SK-N-SH (cell line): ENCODE measurements at places on chromosomes 7 and 10. TPM values are rescaled to one million over a fixed set of nuclear protein-coding genes. Genes with fewer than 3 reads are reported as not detected.

Gene PPP1R9A
- polyA plus RNA-seq = 0.30 and 0.58 TPM in 2 replicates

Gene BAIAP2L1
- 8.7 and 8.8 TPM in 2 replicates for polyA plus RNA-seq

Gene ATG9B
- polyA plus RNA-seq = 0.52 and 0.67 TPM in 2 replicates

Gene KLHDC10
- polyA plus RNA-seq = 15.9 and 17.8 TPM in 2 replicates

Gene KCNMA1
- 81.2 and 107 TPM in 2 replicates for polyA plus RNA-seq

Gene NUTM2E
- polyA plus RNA-seq = 0.05 and 0.19 TPM in 2 replicates

Gene RTKN2
- 1.4 and 1.5 TPM in 2 replicates for polyA plus RNA-seq

Gene C7orf57
- polyA plus RNA-seq = 0.41 and 0.71 TPM in 2 replicates

Gene AMPH
- polyA plus RNA-seq = 0.05 and 0.08 TPM in 2 replicates

Gene HYAL4
- polyA plus RNA-seq = not detected in 2 replicates

Gene LRRTM3
- not detected in 2 replicates for polyA plus RNA-seq

GRCh38 chr10:29345144-29345909 lies 56.5 kb downstream of the LYZL1 start:
- H3K27ac ChIP-seq = no peak overlapping the region
- H3K36me3 ChIP-seq = no peaks in the 10 kb centered on the region
- H3K4me3 ChIP-seq = no peak overlapping the region
- no peak for DNase-seq
- H3K4me1 ChIP-seq = no peaks in the 10 kb centered on the region; the same call in 1 of the 2 replicates

- H3K27me3 ChIP-seq = no peaks in the 10 kb centered on the region; the same call in 1 of the 2 replicates
- no peaks in the 10 kb centered on the region for H3K36me3 ChIP-seq
- H3K4me3 ChIP-seq = no peak overlapping the region
Measured at GRCh38 chr10:45280113-45280760, 35.2 kb downstream of the OR13A1 start.

DNA sequence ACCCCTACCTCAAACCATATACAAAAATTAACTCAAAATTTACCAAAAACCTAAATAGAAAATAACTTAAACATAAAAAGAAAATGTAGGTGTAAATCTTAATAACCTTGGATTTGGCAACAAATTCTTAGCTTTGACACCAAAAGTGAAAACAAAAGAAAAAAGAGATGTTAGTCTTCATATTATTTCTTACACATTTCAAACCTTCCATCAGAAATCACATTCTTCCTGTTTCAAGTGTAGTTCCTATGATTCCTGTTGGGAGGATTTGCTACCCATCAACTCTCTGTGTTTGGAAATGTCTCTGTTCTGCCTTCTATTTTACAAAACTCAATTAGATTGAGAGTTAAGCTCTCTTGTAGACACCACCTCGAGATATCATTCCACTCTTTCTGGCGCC lies 62.0 kb downstream of the GNA12 start:
- H3K4me3 ChIP-seq = no peak overlapping the region
- H3K27me3 ChIP-seq = no peaks in the 10 kb centered on the region
- DNase-seq = no peak

- no peaks in the 10 kb centered on the region for H3K36me3 ChIP-seq
- H3K4me1 ChIP-seq = no peaks in the 10 kb centered on the region
- DNase-seq = no peak
Measured at GRCh38 chr7:138072726-138073125, 3.5 kb upstream of the AKR1D1 start.

DNA sequence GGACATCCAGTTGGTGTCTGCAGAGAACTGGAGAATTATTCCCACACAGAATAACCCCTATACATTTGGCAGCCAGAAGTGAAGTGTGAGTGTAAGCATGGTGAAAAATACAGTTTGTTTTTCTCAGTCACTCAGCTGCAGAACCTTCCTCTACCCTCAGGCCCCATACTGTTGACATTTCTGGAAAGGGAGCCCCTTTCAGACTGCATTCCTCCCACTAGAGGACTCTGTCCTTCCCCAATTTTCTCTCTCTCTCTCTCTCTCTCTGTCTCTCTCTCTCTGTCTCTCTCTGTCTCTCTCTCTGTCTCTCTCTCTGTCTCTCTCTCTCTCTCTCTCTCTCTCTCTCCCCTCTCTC lies 86.8 kb upstream of the STEAP1B start:
- DNase-seq = no peak
- no peak overlapping the region for H3K4me3 ChIP-seq
- no peaks in the 10 kb centered on the region; the same call in 1 of the 2 replicates for H3K27me3 ChIP-seq
- peaks cover 3% of the 10 kb centered on the region for H3K4me1 ChIP-seq

DNA sequence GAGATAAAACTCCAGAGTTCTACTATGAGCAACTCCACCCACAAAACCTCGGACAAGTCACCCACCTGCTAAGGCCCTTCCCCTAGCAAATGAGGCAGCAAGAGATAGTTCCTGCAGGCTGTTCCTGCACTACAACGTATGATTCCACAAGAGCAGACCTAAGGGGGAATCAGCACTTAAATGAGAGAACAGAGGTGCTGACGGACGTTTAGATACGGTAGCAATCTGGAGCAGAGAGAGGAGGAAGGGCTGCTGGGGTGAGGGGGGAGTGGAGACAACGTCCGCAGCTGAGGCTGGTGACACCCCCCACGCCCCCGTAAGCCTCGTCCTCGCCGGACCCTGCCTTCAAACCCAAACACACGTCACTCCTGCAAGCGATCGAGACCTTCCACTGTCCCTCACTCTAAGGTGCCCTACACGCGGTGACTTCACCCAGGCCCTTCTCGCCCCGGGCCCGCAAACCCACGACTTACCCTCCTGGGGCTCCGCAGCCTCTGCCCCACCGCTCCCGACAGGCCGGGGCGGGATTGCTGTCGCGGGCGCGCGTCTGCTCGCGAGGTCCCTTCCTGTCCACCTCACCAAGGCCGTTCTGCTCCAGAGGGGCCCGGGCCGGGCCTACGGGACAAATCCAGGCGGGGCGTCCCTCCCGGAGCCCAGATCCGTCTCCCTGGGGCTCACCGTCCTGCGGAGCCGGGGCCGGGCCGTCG lies 635 bp downstream of the ZNF12 start:
- H3K4me1 ChIP-seq = peaks cover 4% of the 10 kb centered on the region; the same call in 1 of the 2 replicates
- peak overlapping the region; percentile 88 for H3K4me3 ChIP-seq
- no peaks in the 10 kb centered on the region for H3K27me3 ChIP-seq

- DNase-seq = no peak
- H3K36me3 ChIP-seq = no peaks in the 10 kb centered on the region
- H3K4me1 ChIP-seq = peaks cover 3% of the 10 kb centered on the region; the same call in 1 of the 2 replicates
- H3K27me3 ChIP-seq = 0 out of 2 replicates have a peak, but pooled peaks cover 4% of the 10 kb centered on the region
- no peak overlapping the region for H3K4me3 ChIP-seq
- H3K27ac ChIP-seq = no peak overlapping the region
Measured at GRCh38 chr7:128899392-128899791, 11.1 kb downstream of the KCP start.

DNA sequence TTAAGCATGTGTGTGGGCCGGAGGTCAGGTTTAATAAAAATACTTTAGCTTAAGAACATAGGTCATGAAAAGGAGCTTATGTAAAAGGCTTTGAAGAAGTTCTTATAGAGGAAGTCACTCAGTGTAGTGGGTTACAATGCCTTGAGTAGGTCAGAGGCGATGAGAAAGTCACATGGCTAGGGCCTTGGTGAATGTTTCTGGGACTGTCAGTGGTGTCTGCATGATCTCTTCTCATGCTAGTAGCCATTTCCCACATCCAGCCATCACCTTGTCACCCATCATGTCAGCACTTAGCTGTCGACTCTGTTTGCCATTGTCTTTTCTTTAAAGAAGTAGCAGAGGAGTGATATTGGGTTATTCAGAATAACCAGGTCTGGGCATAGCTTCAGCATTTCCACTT lies 236.6 kb downstream of the CDK14 start:
- H3K27me3 ChIP-seq = no peaks in the 10 kb centered on the region
- no peak overlapping the region for H3K4me3 ChIP-seq
- no peaks in the 10 kb centered on the region for H3K36me3 ChIP-seq
- H3K4me1 ChIP-seq = no peaks in the 10 kb centered on the region; the same call in 1 of the 2 replicates

- no peak overlapping the region for H3K27ac ChIP-seq
- H3K4me1 ChIP-seq = no peaks in the 10 kb centered on the region
- no peaks in the 10 kb centered on the region for H3K36me3 ChIP-seq
- no peak overlapping the region for H3K4me3 ChIP-seq
- H3K27me3 ChIP-seq = no peaks in the 10 kb centered on the region
- no peak for DNase-seq
Measured at GRCh38 chr10:4546500-4546899, 279.5 kb upstream of the AKR1E2 start.

GRCh38 chr10:103281753-103282152 lies 4.8 kb downstream of the INA start:
- H3K4me1 ChIP-seq = no peaks in the 10 kb centered on the region
- H3K27ac ChIP-seq = no peak overlapping the region
- H3K4me3 ChIP-seq = no peak overlapping the region
- H3K27me3 ChIP-seq = peaks cover 6% of the 10 kb centered on the region; the same call in 1 of the 2 replicates
- H3K36me3 ChIP-seq = no peaks in the 10 kb centered on the region

DNA sequence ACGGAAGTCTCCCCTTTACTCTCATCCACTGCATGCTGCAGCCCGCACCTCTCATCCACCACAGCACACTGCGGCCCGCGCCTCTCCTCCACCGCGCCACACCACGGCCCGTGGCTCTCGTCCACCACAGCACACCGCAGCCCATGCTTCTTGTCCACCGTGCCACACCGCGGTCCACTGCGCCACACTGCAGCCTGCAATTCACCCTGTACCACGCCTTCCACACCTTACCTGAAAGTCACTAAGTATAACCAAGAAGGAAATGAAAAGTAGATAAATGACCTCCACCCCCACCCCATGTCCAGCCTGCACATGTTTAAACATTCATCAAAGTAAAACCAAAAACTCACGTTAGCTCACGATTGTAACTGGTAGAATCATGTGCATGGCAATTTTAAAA lies 176.1 kb downstream of the DIP2C start:
- H3K4me3 ChIP-seq = no peak overlapping the region
- H3K36me3 ChIP-seq = no peaks in the 10 kb centered on the region
- no peak for DNase-seq

DNA sequence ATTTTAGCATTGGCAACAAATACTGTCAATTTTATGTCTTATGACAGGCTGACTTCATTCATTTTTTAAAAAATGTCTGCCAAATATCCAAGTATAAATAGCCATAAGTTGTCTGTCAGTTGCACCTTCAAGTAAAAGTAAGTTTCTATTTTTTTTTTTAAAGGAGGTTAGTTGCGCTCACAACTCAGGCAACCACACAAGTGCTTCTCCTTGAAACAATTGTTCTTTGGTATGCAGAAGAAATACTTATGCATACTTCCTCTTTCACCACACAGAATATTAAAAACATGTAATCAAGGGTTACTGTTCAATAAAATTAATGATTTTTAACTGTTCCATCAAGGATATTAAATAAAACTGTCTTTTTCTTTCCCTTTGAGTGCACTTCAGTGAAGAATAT lies 97.9 kb downstream of the RTKN2 start:
- peaks cover 3% of the 10 kb centered on the region for H3K4me1 ChIP-seq
- no peaks in the 10 kb centered on the region for H3K36me3 ChIP-seq
- H3K27me3 ChIP-seq = no peaks in the 10 kb centered on the region
- no peak for DNase-seq
- no peak overlapping the region for H3K27ac ChIP-seq

- no peaks in the 10 kb centered on the region for H3K27me3 ChIP-seq
- H3K4me3 ChIP-seq = no peak overlapping the region
- H3K27ac ChIP-seq = no peak overlapping the region
- H3K4me1 ChIP-seq = no peaks in the 10 kb centered on the region
Measured at GRCh38 chr7:12939694-12940093, 252.3 kb downstream of the ARL4A start.
